Trophoblast cell (in vitro differentiated cells and primary cell): ENCODE measurements at places on chromosomes 1 and 21.

DNA sequence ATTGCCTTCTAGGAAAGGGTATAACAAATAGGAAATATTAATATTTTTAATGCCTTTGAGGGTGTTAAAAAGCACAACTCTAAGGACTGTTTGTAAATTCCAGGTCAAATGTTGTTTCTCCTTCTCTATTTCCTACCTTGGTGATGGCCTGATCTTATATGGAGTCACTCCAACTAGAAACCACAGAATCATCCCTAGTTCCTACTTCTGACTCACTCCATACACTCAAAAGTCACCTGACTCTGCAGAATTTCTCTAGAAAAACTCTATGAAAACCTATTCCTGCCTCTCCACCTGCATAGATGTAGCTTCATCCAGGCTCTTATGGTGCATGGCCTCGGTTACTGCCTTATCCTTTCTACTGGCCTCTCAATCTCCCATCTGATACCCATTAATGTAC is 14.5 kb downstream of the RGS4 start:
- DNase-seq: no peak

DNA sequence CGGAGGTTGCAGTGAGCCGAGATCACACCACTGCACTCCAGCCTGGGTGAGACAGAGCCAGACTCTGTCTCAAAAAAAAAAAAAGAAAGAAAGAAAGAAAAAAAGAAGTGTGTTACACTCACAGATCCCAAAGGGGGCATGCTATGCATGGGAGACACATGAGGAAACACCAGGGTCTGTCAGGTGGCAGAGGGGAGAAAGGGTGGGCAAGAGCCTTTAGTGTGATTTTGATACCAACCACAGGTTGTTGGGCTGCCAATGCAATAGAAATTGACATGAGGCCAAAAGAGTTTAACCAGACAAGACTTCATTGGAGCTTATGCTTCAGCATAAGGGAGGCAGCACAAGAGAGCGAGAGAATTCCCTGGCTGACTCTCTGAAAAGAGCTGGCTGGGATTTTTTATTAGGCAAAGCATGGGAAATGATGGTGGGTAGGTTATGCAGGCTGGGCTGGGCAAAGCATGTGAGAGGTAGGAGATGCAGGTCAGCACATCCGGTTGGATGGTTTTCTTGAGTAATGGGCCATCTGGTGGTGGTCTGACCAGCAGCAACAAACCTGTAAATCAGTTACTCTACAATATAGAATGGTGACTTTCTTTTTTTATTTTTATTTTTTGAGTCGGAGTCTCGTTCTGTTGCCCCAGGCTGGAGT is 11.7 kb upstream of the EXTL1 start:
- peak; percentile 56 for DNase-seq

DNA sequence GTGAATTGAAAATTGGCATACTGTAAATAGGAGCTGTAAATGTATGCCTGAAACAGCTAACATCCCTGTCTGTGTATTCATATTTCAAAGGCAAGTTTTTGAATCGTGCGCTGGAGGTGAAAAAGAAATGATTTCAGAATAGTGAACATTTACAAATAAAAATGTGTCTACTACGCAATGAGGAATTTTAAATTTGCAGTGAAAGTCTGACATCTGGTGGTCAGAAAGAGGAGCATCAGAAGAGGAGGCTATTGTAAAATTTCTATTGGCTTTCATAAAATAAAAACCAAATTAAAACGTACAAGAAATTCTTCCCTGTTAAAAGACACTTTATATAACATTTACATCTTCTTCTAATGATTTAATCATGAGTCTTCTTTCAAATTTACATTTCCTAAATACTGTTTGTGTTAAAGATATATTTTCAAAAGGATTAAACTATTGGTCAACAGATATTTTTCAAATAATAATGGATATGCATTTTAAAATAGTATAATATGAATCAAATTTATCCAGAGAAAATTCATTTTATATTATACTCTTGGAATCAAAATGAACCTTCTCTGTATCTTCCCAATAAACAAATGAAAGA is 113.7 kb upstream of the RRP15 start:
- DNase-seq: peak; percentile 72

GRCh38 chr1:82593561-82593960 is 792.8 kb downstream of the ADGRL2 start:
- DNase-seq: no peak

- DNase-seq: peak; percentile 72
These were observed 19.2 kb downstream of the CNIH3 start for GRCh38 chr1:224635356-224635755.

DNA sequence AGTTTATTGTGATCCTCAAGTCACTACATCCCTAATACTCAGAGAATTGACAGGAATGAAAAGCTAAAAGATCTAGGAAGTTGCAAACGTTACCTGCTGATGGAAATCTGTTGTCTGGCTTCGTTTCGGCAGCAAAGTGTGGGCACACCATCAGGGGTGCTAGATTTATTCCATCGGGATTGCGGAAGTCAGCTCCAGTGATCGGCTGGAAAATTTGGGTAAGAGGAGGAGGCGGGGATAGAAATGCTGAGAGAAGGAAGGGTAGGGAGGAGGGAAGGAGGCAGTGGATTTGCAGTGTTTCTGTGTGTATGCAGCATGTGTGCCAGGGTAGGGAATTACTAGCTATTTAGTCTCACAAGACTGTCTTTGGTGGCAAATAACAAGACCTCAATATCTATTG is at the start of gene CTSK:
TSS of gene CTSK (minus strand) at position 140 of the 400 bp plus-strand sequence. CDS start 1,455 bp downstream, outside the sequence.
- no peak for DNase-seq

GRCh38 chr1:111602302-111602701 is 17.3 kb upstream of the RAP1A start:
- DNase-seq: no peak
